ENCODE measurements at places on chromosomes 3 and 15.

DNA sequence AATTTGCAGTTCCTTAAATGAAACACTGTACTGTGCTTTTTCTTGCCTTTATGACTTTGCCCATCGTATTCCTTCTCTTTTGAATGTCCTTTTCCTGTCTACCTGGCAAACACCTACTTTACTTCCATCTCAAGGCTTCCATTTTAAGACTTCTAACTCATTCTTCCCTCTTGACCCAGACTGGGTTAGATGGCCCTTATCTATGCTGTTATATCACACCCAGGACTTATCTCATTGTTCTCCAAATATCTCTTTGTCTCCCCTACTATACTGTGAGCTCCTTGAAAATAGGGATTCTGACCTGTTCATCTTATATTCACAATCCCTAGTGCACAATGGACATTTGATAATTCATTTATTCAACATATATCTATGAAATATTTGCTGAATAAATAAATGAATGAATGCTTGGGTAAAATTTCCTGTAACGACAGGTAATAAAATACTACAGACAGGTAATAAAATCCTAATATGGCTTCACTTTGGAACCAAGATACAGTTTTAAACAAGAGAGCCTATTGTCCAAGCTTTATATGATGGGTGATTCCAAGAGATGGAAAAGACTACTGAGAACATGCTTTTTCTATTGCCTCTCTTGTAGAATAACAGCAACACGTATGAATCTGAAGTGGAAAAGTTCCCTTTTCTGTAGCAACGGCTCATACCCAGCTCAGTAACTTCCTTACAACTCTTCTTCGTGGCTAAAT lies 22.7 kb downstream of the EFL1 start:
- no peak for DNase-seq

DNA sequence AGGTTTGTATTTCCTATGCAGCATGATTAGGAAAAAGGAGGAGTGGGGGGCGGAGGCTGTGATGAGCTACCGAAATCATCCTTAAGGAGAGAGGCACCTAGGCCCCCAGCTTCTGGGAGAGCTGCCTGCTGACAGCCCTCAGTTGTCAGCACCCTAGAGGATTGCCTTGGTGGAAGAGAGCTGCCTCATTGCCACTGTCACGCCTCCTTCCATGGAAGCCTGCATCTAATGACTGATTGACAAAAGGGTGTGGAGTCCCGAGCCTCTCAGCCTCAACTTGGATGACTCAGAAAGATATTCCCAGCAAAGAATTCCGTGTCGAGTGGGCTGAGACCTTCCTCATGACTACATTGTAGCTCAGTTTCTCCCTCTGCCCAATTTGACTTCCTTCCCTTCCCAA lies 320.4 kb upstream of the PROK2 start:
- DNase-seq = no peak

DNA sequence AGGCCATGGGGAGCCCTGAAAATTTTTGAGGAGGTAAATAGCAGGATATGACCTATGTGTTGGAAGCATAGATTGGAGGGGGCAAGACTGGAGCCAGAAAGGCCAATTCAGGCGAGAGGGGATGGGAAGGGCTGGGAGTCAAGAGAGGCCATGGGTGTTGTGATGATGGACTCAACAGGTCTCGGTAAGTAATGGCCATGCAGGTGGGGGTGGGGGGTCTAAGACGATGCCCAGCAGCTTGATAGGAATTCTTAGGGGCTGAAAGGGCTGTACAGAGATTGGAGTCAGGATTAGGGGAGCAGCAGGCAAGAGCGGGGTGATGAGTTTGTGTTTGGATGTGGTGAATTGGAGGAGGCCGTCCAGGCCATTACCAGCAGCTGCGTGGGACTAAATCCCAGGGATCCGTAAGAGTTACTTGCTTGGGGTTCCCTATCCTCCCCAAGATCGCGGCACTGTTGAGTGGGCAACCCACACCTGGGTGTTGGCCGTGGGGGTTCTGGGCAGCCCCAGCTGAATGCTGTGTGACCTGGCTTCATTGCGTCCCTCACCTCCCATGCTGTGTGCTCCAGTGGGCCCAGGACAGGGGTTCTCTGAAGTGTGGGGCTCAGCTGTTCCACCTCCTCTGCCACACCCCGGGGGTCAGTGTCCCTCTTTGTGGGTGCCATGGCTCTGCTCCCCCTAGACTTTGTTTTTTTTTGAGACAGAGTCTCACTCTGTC lies 41.8 kb upstream of the CHRNB4 start:
- DNase-seq = no peak

DNA sequence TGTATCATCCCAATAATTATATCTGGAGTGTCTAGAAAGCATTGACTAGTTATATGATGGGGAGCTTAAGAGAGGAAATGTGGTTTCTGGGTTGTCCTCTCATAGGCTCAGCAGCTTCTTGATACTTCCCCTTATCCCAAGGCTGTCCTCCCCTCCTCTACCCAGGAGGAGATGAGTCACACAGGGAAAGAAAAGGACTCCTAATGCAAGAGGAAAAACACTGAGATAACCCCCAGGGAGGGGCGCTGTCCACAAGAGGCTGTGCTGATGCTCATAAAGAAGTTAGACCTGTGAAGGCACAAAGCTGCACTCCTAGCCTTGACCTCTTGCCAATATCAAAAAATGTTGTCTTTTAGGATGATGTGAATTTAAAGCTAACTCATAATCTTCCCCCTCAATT lies 28.8 kb upstream of the GYG1 start:
- DNase-seq = peak; percentile 30

DNA sequence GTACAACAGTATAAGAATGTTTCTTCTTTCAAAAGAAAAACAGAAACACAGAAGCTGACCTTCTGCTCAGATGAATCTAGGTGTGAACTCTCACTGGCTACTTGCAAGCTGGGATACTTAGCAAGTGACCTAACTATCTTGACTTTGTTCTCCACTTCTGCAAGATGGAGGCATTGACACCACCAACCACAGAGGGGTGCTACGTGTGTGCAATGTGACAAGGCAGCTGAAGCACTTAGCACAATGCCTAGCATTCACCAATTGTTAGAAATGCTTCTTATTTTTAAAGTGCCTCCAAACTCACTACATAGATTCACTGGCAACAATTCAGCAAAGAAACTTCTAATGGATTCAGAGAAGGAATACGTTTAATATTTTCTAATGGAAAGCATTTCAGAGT lies 331.4 kb upstream of the WNT5A start:
- DNase-seq = no peak

DNA sequence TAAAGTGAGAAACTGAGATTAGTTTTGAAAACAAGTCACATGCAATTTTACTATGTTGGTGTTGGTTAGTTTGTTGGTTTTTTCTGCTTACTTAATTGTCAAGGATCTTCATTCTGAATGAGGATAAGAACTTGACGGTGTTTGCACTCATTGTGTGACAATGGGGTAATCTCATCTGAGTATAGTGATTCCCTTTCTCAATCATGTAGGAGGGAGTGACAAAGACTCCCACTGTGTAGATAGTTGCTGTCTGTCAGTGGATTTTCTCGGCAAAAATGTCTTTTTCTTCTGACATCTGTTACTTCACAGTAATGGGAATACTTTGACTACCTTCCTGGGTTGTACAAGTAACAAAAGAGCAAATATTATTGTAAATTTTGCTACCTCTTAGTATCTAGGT lies 23.5 kb downstream of the KCNH8 start:
- DNase-seq = no peak

Measured in HEK293T (cell line).